ENCODE measurements at places on chromosomes 3 and 15. TPM values are rescaled to one million over a fixed set of nuclear protein-coding genes. Genes with fewer than 3 reads are reported as not detected.

DNA sequence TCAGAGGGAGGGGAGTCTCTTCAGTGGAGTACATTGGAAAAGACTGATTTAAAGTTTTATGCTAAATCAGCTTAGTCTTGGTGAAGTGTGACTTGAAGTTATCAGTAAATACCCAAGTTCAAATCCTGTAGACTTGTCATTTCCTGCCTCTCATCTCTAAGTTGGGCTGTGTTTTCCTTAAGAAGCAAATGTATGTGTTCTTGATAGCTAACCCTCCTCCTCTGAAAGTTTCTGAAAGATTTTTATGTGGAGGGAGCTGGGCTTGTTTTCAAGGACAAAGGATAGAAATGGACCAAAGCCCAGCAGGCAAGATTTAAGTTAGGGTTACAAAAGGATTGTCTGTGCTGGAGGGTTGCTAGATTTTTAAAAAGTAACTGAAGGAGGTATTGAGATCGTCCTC is 4.2 kb downstream of the MAPKBP1 start:
- DNase-seq, result no peak

The ALG1L2 gene
- not detected for total RNA-seq

GRCh38 chr3:102512734-102513504 is 78.1 kb downstream of the ZPLD1 start:
- no peak for DNase-seq

GRCh38 chr3:195208183-195208582 is 62.8 kb downstream of the XXYLT1 start:
- DNase-seq, result no peak

- DNase-seq, result no peak
These were observed 24.0 kb downstream of the HPS3 start for GRCh38 chr3:149153402-149153801.
